ENCODE measurements at places on chromosomes 7 and 10.

- no peak for DNase-seq
Observed at GRCh38 chr7:144256112-144256511, 8.5 kb downstream of the OR2A7 start.

DNA sequence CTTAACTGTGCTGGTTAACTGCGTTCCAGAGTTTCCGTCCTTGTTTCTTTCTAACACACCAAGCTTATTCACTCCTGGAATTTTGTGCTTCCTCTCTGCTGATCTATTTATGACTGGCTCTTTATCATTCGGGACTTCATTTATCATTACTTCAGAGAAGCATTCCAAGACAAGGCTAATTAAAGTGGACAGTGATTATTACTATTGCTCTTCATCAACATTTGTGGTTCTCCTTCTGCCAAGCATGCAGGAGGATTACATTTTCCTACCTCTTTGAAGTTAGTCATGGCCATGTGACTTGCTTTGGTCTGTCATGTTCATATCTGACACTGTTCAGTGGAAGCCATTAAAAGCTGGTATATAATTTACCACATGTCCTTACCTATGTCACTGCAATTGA, 172.4 kb upstream of the AGR3 start:
- no peak for DNase-seq

GRCh38 chr10:11162828-11163599, 145.3 kb downstream of the CELF2 start:
- peak; percentile 59 for DNase-seq

- DNase-seq = no peak
Observed at GRCh38 chr10:45106236-45106856, 105.6 kb downstream of the ZNF22 start.

DNA sequence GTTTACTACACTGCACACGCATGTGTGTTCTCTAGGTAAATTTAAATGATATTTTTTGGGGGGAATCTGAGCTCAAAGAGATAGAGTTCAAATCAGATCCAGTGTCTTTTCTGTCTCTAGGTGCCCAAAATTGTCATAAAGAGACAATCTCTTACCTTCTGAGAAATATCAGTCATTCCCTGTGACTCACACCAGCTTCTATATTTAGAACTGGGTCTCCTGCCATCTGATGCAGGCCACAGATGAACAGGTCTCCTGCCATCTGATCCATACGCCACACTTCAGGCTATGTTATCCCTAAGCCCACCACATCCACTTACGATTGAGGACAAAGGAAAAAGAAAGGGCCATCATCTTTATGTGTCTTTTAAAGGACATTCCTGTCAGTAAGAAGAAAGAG, 136.3 kb upstream of the LAMB4 start:
- DNase-seq = no peak
